ENCODE measurements at places on chromosomes 2 and 18.

DNA sequence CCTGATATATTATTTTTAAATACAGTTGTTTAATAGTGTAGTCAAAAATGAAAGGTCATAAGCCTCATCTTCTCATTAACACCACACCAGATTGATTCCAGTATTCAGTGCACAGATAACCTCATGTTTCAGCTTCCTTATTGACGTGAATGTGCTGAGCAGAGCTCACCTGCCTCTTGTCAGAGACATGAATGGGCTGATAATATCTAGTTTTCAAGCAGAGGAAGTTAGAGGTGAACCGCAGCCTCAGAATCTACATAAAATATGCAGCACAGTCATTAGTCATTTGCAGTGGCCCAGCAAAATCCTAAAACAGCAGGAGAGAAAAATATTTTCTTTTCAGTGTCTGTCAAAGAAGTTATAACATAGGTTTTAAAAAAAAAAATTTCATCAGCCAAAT is 216.2 kb downstream of the GBX2 start:
- DNase-seq: no peak

DNA sequence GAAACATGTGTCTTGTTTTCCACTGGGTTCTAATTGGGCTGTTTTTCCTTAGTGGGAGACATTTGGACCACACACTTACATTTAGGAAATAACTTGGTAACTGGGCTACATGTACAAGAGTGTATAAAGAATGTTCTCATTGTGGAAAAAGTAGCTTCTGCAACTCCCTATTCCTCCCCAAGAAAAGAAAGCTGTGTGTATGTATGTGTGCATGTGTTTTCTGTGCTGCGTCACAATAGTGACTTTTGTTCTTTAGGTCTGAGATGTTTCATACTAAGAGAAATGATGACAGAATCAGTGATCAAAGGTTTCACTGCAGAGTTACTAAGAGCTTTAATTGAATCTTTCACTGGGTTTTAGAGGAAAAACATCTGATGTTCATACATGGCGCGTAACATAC is 82.7 kb downstream of the TANC1 start:
- DNase-seq: no peak

- no peak for DNase-seq
These were observed 169.0 kb upstream of the HAAO start for GRCh38 chr2:42961385-42961811.

DNA sequence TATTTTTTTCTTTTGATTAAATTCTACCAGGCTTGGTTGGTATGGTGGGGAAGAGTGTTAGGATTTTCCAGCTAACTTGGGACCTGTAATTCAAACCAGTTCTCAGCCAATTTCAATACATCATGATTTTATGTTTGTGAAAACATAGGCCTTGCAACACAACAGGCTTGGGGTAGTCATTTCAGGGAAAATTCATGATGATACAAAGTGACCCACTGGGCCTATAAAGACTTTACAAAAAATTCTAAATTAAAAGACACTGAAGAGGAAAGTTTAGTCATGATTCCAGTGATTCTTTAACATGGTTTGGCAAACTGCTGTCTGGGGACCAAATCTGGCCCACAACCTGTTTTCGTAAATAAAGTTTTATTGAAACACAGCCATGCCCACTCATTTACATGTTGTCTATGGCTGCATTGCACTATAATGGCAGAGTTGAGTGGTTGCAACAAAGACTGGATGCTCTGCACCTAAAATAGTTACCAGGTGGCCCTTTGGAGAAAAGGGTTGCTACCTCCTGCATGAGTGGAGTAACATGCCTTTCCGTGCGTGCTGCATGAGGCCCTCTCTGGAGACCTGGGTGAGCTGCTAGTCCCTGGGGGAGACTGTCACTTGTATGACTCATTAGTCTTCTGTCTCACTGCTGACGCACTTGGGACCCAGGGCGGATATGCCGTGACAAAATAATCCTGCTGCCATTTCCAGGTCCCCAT is 73.6 kb downstream of the NPAS2 start:
- DNase-seq: no peak

DNA sequence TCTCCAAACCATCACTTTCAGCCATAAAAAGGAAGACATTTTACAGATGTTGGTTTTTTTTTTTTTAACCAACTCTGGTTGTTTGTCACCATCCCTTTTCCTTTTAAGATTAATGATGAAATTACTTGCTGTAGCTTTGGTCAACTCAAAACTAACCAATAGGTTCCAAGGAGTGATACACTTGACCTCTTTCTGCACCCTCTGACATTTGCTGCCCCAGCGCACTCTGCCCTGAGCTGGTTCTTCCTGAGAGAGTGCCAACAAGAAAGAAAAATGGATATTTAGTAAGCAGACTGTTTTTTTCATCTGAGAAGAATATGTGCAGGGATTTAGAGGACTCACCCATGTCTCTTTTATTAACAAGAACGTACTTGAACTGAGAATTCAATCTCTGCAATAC is 520.0 kb downstream of the TXNL1 start:
- DNase-seq: no peak
